ENCODE measurements at places on chromosomes 1 and 21. TPM values are rescaled to one million over a fixed set of nuclear protein-coding genes. Genes with fewer than 3 reads are reported as not detected.

GRCh38 chr1:179310721-179311120 lies 17.1 kb downstream of the SOAT1 start:
- no peak for DNase-seq

GRCh38 chr1:17258116-17258757 lies 9.3 kb downstream of the PADI3 start:
- DNase-seq = no peak

DNA sequence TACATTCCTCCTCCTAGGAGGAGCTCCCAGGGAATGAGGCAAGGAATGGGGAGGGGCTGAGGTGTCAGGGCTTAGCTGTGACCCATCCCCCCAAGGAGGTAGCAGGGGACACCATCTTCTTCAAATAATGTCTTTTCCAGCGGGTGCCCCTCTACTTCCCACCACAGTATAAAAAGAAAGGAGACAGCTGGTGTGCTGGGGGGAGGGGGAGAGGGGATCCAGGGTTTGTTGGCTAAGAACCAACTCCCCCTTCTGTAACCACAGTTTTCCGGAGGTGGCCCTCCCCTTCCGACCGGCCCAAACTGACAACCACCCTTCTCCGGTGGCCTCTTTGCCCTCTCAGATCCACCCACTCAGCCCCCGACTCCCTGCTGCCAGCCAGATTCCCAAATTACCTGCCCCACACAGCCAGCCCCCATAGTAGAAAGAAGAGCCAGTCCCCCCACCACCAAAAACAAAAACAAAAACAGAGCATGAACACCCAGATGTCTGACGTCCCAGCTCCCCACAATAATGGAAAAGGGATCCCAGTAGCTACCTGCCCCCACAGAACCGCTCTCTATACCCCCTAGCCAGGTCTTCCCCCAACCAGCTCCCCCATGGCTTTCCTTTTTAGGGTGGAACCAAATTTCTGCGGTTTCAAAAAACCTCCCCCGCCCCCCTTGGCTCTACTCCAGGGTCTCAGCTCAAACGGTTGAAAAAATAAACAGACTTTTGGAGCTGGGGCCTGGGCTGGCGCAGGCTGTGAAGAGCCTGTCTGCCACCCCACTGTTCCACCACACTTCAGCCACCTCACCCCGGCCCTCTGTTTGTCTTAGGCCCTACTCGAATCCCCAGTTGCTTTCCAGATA lies 2.1 kb downstream of the ARHGEF2 start:
- peak; percentile 86 for DNase-seq

- no peak for DNase-seq
Measured at GRCh38 chr1:196584696-196585095, 23.5 kb downstream of the KCNT2 start.

DNA sequence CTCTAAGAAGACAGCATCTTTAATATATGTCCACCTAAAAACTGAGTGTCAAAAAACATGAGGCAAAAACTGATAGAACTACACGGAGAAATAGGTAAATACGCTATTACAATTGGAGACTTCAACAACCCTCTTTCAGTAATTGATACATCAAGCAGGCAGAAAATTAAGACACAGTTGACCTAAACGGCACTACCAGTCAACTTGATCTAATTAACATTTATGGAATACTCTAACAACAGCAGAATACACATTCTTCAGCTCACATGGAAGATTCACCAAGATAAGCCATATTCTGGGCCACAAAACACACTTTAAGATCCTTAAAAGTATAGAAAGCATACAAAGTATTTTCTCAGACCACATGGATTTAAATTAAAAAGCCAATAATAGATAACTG lies 137.6 kb downstream of the CLIC6 start:
- DNase-seq = no peak

DNA sequence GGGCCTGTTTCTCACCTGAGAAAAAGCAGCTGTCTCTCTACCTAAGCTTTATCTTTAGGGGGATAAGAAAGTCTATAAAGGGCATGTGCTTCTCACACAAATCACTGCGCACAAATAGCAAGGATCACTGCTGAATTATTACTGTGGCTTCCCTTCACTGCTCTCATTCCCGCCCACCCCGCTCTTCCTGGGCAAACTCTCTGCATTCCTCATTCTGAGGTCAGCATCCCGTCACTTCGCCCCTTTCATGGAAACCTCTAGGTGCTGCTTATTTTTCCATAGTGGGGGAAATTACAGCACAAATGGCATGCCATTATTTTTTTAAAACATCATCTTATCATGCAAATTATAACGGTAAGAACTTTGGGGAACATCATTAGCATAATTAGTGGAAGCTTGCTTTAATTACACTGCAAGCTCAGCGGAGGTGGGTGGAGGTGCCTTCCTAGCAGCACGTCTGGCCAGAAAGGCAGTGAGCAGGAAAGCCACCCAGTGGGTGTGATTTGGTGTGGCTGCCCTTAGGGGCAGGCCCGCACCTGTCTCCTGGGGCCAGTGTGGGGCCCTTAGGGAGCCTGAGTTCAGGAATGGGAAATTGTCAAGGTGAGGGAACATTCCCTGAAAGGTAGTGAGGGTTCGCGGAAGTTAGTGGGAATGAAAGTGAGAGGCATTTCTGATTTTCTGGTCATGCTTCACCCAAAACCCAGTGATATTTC lies 105.9 kb downstream of the LAMC2 start:
- DNase-seq = peak; percentile 74

GRCh38 chr1:37474697-37475379 lies 458 bp downstream of the ZC3H12A start:
- peak; percentile 35 for DNase-seq

- DNase-seq = no peak
Measured at GRCh38 chr1:2274231-2274928, 46.3 kb downstream of the SKI start.

- no peak for DNase-seq
Measured at GRCh38 chr21:31398574-31398973, 54.5 kb upstream of the TIAM1 start.

HOOK1 gene
- 11.3 TPM for polyA plus RNA-seq

DNA sequence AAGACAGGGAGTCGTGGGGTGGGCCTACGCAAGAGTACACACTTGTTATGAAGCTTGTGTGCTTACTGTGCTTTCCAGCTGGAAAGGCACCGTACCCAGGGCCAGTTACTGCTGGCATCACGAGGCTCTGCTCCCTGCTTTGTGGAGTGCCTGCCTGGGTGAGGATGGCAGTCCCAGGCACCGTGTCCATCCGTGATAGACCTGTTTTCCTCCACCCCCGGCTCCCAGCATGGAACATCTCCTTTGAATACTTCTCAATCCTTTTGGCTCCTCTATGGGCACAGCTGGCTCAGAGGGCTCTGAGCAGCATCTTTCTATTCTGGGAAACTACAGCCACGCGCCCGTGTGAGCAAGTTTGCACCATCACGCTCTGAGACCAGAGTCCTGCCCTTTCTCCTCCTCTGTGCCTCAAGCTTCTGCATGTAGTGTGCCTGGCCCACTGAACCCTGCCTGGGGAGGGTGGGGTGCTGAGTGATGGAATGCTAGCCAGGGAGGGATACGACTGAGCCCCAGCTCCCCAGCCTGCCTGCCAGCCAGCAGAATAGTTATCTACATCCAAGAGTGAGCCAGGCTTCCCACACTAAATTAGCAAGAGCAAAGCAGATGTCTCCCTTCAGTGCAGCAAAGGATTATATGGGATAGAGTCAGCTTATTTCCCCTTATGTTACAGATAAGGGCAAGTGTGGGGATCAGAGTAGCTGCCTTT lies 7.1 kb upstream of the TNR start:
- DNase-seq = peak; percentile 9

Measured in stomach (tissue), 19 donors.